Eye (tissue), 1 donor: ENCODE measurements at places on chromosomes 4 and X.

DNA sequence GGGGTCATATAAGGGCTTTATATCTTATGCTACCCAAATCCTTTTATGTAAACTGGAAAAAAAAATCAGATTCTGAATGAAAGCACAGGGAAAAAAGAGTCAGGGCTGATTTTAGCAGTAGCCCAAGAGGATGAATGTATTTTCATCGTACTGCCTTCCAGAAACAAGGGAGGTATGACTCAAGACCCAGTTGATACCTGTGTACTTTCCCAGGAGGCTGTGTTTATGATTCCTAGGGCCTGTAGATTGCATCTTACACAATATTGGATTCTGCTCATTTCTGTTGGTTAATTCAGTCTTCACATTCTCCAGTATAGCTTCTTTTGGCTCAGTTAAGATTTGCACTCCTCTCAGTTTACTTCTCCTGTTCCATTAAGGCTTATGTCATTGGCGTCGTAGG is 127.9 kb upstream of the LIMCH1 start:
- DNase-seq, result no peak

- DNase-seq, result no peak
Observed at GRCh38 chr4:66687459-66687858, 857.8 kb downstream of the CENPC start.

DNA sequence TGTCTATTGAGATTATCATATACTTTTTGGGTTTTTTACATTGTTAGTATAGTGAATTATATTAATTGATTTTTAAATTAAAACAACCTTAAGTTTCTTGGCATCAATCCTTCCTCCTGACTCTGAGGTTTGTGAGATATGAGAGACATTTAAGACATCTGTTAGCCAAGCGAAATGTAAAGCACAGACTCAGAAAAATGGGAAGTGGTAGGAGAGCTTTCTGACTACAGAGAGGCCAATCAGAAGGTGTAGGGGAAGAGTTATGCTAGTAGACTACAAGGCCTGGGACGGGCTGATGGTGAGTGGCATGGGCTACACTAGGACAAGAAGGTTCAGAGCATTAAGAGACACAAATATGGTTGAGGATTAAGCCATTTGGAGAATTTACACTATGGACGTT is 255.4 kb downstream of the PRDM5 start:
- DNase-seq, result no peak

DNA sequence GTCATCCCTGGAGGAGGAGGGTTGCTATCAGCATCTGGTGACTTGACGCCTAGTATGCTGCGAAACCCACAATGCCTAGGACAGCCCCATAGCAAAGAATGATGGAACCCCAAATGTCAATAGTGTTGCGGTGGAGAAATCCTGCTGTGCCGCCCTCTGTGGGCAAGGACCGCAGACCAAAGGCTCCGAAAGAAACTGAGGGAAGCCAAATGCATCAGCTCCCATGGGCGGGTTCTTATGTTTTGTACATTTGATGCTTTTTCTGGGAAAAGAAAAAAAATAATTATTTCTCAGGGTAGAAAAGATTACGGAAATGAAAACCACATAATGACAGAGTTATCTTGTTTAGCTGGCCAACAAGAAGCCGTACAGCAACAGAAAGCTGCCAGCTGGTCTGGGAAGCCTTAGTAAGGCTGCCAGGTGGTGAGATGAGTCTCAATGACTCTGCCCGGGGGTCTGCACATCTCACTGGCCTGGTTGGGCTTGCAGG is 95.0 kb upstream of the TBL1X start:
- no peak for DNase-seq

DNA sequence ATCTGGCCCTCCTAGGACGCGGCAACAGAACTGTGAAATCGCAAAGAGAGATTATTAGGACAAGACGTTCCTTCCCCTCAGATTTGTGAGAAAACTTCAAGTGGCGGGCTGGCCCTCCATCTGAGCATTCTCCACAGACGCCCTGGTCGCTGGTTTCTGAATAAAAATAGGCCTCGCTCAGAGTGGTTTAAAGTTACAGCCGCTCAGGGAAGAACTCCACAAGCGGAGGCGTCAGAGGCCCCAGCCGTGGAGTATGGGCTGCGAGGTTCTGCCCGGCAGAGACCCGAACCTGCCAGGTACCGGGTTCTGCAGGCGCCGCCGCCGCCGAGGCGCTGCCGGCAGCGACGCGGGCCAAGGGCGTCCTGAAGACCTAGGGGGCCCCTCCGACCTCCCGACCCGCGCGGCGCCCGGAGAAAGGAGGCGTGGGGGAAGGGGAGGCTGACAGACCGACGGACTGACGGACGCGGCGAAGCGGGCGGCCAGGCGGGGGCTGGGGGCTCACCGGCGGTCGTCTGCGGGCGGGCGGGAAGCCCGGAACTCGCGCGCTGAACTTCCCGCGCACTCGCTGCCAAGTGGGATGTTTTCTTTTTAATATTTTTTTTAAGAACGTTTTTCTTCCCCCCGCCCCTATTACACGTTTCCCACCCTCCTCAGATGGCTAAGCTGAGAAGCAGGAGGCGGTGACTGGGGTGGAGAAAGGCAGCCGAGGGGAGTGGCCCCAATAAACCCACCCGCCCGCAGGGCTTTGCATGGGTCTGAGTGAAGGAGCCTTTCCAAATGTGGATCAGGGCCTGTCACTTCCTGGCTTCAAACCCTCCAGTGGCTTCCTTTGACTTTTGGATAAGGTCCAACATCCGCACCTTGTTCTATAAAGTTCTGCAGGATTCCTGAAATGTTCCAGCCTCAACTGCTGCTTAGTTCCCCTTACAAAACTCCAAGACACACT is at the start of gene PABPC4L:
Gene PABPC4L, minus strand, starts transcription at position 574 of the 946 bp plus-strand sequence. CDS start 770 bp downstream, outside the sequence.
- peak; percentile 86 for DNase-seq

GRCh38 chr4:141220271-141220670 is 424 bp upstream of the ZNF330 start:
- DNase-seq, result no peak

- DNase-seq, result no peak
Observed at GRCh38 chrX:22148565-22148964, 116.4 kb downstream of the PHEX start.

DNA sequence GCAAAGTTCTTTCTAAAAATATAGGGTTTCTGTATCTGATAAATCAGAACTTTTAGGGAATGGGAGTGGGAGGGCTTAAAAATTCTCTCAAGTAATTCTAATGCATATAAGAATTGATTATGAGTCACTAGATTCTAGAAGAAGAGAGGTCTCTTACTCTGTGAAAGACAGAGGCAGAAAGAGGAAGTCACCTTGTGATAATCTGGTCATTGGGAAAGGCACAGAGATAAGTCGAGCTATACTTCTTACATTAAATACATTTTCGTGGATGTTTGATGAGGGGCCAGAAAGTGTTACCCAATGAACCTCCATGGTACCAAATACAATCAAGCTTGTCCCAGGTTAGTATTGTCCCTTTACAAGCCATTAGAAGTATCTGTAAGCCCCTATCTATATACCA is 134.4 kb downstream of the MAD2L1 start:
- DNase-seq, result no peak

GRCh38 chrX:72025236-72025770 is 106.4 kb downstream of the RTL5 start:
- no peak for DNase-seq

DNA sequence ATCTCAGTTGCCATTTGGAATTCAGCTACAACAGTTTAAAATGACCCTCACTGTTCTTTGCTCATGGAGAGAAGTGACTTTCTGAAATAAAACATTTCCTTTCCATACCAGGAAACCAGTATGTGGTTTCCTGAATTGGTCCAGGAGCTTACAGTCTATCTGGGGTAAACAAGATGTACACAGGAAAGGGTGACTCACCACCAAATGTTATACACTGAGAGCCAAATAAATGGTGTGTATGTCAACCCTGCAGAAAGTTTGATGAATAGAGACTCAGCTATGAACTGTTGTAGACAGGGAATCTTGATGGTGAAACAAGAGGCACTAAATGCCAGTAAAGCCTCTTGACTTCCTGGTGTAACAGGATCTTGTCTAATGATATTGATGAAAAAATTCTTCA is 100.4 kb downstream of the HS6ST2 start:
- no peak for DNase-seq

DNA sequence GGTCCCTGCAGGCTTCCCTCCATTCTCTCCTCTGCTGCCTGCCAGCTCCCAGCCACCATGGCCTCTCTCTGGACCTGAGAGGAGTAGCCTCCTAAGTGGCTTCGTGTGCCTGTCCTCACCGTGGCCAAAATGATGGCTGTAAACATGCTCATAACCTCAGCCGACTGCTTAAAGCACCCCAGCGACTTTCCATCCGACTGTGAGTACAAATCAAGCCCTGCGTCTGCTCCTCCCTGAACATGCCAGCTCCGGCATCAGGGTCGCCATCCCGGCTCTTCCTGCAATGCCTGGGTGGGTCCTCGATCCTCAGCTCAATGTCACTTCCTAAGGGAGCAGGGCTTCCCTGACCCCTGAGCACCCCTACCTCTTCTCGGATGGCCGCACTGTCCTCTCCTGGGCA is 3.3 kb upstream of the SORCS2 start:
- no peak for DNase-seq

- peak; percentile 27 for DNase-seq
Observed at GRCh38 chr4:80911458-80911857, 119.0 kb upstream of the BMP3 start.

DNA sequence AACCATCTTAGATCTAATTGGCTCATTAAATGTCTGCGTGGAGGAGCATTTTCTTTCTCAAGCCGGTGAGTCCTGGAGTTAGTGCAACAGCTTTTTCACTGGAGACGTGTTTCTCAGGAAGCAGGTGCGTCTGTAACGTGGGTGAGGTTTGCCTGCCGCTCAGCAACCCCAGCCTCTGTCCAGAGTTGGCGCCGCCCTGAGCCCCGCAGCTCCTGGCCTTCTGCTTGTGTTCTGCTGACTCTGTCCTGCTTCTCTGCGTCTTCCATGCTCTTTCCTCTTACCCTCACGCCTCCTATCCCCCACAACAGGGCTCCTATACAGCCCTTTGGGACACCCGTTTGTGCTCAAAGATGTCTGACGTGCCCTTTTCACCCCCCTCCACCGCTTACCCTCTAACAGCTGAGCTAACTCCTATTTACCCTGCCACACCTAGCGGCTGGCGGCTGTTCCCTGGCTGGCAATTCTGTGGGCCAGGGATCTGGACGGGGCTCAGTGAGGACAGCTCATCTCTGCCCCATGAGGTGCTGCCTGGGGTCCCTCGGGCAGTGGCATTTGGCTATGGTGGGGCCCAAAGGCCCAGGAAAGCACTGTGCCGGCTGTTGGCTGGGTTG is 18.8 kb downstream of the DOK7 start:
- DNase-seq, result no peak

DNA sequence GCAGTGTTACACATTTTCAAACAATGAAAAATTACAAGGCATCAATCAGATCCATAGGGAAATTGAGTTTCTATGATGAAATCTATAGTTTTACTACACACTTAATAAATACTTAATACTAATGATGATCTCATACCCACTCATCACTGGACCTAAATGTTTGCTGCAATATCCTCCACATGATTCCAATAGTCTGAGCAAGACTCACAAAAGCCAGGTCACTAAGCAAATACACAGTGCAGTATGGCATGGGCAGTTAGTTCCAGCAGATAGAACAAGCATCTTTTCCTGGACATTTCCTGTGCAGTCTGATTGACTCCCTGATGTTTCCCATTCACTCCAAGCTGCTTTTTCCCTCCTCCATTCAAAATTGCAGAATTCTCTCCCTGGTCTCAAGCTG is 109.0 kb upstream of the ATOH1 start:
- DNase-seq, result no peak

DNA sequence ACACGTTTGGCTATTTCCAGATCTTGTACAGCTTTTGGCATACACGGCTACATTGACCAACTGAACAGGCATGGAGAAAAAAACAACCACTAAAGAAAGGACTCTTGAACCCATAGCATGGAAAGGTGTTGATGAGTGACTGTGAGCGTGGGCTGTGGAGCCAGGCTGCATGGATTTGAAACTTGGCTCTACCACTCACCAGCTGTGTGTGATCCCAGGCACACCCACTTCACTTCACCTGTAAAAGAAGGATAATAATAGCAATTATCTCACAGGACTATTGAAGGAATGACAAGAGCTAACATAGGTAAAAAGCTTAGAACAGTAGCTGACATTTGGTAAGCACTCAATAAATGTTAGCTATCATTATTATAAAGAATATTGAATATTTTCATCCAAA is 301.7 kb upstream of the CPEB2 start:
- DNase-seq, result no peak

GRCh38 chr4:53748328-53748772 is 157.1 kb upstream of the LNX1 start:
- no peak for DNase-seq

DNA sequence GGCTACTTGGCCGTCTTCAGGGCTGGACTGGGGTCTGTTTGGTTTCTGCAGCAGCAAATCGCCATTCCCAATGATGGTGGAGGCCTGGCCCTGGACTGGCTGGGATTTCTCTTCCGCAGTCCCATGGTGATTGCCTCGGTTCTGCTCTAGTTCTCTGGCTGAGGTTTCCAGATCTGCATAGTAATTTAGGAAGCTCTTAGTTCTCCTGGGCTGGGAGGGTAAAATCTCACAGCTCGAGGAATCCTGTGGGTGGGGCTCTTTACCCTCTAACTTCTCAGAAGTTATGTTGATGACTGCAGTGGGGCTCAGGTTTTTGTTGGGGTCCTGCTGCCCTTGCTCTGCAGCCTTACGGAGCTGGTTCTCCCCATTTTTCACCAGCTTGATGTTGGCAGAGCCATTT is 200.6 kb downstream of the APBB2 start:
- DNase-seq, result no peak

DNA sequence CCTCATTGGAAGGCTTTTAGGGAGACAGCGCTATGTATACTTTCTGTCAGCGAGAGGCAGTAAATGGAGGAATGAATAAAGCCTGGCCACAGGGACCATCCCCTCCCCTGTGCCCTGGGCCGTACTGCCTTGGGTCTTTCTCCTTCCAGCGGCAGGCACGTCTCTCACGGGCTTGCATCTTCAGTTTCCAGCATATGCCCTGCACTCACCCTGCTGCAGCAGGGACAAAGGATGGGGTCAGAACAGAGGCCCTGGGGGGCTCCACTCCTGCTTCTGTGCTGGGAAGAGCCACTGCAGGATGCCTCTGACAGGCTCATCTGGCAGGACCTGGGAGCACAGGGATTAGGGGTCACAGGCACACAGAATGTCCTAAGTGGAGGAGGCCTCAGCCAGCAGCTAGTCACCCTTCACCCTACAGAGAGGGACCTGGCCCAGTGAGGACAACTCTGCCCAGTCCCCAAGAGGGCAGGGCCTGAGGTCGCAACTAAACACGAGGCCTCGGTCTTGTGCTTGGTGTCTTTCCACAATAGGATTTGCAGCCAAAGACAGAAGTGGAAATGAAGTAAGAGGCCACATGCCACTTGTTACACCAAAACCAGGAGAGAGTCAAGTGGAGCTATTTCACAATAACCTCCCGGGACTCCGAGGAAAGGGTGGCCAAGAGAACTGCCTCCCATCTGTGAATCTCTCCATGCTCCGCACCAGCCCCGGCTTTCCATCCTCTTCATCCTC is 150.8 kb downstream of the AFAP1 start:
- DNase-seq, result peak; percentile 63

DNA sequence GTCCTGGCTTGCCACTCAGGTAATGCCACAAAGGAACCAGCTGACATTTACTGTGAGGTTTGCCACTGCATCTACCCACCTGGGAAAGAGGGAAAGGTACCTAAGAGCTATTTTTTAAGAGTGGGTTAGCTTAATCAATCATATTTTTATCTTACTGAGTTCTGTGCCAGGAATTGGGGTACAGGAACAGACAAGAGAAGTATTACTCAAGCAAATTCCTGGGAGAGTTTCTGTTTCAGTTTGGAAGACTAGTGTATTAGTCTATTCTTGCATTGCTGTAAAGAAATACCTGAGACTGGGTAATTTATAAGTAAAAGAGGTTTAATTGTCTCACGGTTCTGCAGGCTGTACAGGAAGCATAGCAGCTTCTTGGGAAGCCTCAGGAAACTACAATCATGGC is 23.2 kb downstream of the PSMD10 start:
- DNase-seq, result no peak
